Stimulated activated CD8-positive, alpha-beta memory T cell treated with anti-CD3 and anti-CD28 coated beads, Interleukin-15, amount 100 ng/mL, for 24 hours (primary cell): ENCODE measurements at places on chromosomes 1 and 21.

DNA sequence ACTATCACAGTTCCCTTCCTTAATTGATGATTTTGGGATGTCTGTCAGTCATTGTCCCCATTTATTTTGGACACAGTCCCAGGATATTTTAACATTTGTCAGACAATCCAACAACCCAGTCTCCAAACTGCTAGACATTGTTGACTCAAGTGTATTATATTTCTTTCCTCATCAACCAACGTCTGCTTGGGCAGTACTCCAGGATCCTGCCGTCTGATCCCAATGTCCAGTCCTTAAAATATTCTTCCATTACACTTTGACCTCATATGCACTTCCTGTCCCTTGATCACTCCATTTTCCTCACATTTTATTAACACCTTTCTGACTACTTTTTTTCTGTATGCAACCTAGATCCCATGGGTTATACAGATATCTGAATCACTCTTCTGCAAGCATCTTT, 39.8 kb upstream of the KIAA0040 start:
- no peak for DNase-seq

- no peak for DNase-seq
Observed at GRCh38 chr1:55640708-55641473, 425.7 kb upstream of the USP24 start.

GRCh38 chr1:63827411-63828321, 53.8 kb downstream of the ROR1 start:
- no peak for DNase-seq

- no peak for DNase-seq
Observed at GRCh38 chr1:106921186-106921585, 135.3 kb upstream of the PRMT6 start.

DNA sequence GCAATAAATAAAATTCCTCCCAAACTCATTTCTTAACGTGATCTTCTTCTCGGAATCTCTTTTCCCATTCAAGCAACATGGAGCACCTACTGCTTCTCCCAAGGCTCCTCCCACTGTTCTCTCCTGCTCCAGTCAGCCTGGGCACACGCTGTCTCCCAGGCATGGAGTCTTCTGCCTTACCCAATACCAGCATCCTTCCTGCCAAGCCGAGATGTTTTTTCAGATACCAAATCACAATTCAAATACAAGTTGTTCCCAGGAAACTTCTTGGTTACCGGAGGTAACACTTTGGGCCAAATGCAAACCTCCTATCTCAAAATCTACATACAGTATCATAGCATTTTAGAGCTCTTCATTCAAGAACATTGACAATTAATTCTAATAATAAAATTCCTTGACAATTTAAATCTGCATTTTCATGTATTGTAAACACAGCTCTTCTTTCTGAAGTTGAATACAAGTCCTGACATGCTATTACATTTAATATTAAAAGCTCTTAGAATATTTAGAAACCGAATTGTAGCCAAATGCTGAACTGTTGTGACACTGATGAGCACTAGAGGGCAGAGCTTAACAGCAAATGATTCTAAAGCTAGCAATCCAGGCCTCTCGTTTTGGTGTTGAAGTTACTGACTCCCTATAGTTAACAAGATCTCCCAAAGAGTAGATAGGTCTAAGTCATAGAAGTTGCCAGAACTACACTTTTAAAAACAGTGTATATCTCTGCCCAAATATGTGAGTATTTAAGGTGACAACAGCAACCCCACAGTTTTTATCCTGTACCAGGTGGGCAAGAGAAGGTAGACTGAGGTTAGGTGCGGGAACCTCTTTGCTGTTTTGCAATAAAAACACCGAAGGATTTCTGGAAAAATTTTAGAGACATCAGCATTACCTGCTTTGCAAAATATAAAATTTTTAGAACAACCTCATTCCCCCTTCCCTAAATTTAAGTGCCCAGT, 52.3 kb downstream of the BCAR3 start:
- DNase-seq, result no peak

DNA sequence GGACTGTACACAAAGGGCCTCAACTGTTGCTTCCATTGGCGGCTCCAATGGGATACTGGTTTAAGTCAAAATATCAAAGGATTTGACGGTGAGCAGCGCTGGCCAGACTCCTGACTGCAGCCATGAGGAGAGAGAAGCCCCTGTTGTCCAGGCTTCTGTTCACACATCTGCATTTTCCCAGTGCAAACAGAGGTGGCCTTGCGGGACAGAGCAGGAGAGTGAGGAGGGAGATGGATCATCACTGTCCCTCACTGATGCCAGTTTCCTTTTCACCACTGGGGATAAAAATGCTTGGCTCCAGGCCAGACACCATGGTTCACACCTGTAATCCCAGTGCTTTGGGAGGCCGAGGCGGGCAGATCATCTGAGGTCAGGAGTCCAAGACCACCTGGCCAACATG, 69.2 kb downstream of the SETD4 start:
- DNase-seq, result no peak

GRCh38 chr21:33686386-33686785, 44.1 kb downstream of the ITSN1 start:
- DNase-seq, result no peak

GRCh38 chr1:52403566-52404115, 582 bp downstream of the ORC1 start:
- no peak for DNase-seq

- DNase-seq, result no peak
Observed at GRCh38 chr1:30474818-30475200, 248.6 kb downstream of the MATN1 start.

GRCh38 chr1:92822879-92823278, 9.0 kb upstream of the RPL5 start:
- no peak for DNase-seq

GRCh38 chr1:63619558-63619957, 26.3 kb downstream of the PGM1 start:
- no peak for DNase-seq

- DNase-seq, result no peak
Observed at GRCh38 chr1:70227439-70227838, 6.3 kb downstream of the SRSF11 start.

- DNase-seq, result no peak
Observed at GRCh38 chr1:180376253-180376652, 126.1 kb downstream of the ACBD6 start.

GRCh38 chr21:32726839-32727686, 750 bp downstream of the SYNJ1 start:
- DNase-seq, result no peak

GRCh38 chr1:158800526-158800925, 19.5 kb upstream of the OR6N2 start:
- DNase-seq, result no peak

GRCh38 chr1:241603731-241604245, 36.4 kb downstream of the CHML start:
- DNase-seq, result no peak

DNA sequence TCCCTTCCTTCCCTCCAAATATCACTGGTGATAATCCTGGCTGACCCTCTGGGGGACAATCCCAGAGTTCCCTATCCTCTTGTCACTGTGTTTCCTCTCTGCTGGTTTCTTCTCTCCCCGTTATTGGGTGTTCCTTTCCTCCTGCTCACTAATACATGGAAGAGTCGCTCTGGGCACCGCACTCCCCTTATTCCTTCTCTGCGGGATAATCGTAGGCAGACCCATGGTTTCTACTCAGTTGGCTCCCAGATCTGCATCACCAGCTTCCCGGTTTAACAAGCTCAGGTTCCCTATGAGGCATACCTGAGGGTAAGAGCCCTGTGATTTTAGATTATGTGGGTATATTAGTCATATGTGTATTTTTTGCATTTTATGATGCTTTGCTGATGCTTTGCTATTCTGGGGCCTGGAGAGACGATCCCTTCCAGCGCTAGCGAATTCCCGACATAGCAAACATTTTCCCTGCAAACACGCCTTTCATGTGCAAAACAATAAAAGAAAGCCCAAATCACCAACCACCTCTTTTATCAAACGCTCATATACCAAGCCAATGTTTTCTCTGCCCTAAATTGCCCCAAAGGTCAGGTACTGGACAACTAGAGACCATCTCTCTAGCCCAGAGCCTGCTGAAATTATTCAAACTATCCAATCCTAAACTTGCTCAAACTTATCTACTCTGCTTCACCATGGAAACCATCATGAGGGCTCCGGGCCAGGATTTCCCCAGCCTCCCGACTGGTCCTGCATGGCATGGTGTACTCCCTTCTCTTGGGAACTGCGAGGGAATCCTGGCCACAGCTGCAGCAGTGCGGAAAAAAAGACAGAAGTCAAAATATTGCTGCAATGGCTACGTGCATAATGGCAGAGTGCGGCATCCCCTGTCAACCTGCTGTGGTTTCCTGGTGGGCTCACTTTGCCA, 84.2 kb downstream of the PCP4 start:
- no peak for DNase-seq

DNA sequence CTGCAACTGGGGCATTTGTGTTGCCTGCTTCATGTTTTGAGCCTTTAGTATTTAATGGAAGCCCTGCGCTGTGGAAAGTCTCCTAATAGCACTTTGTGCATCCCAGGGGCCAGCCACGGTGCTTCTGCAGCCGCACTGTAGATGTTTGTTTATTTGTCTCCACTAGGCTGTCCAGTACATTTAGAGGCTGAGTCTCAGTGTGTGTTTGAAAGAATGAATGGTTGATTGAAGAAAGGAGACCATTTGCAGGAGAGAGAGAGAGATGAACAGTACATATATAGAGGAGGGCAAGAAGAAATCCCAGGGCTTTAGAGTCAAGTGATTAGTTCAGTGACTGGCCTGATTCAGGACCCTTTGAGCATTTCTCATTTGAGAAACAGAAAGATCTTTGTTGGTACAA, 33.9 kb downstream of the MPZL1 start:
- no peak for DNase-seq

DNA sequence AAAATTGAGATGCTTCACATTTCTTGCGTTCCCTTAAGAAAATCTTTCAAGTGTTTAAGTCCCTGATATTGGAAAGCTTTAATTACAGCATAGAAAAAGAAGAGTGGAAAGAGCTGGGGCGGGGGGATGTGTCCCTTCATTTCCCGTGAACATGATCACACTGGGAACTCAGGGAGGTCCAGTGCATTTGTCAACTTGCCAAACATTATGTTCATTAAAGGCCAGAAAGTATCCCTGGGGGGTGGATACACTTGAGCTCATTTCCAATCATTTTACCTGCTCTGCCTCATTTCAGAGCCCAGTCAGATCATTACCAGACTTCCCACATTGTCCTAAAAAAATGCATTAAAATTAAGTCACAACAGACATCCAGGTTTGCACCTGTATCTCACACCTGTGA, 123.6 kb upstream of the KCNJ15 start:
- DNase-seq, result no peak

DNA sequence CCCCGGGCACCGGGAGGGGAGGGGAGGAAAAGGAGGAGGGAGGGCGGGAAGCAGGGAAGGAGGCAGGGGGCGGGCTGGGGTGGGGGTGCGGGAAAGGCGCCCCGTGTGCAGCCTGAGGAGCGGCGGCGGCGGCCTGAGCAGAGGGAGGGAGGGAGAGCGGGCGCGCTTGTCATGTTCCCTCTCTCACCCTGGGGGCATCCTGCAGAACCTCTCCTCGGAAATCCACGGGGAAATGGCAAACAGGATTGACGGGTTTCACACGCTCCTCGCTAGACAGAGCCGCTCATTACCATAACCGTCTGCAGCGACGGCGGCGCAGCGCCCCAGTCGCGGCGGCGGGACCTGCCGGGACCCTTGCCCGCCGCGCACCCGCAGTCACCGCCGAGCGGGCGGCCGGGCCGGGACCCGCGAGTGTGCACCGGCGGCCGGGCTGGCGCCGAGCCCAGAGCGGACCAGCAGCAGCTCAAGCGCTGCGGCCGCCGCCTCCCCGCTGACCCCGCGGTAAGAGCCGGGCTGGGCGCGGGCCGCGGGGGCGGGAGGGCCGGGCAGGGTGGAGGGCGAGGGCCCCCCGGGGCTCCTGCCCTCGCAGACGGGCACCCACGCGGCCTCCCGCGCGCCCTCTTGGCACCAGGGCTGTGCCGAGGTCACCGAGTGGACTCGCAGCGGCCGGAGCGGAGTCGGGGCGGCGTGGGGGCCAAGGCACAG, at the start of gene SERTAD4:
Gene SERTAD4, plus strand, starts transcription at position 286 of the 705 bp plus-strand sequence. CDS start 5,165 bp downstream, outside the sequence.
- DNase-seq, result no peak

DNA sequence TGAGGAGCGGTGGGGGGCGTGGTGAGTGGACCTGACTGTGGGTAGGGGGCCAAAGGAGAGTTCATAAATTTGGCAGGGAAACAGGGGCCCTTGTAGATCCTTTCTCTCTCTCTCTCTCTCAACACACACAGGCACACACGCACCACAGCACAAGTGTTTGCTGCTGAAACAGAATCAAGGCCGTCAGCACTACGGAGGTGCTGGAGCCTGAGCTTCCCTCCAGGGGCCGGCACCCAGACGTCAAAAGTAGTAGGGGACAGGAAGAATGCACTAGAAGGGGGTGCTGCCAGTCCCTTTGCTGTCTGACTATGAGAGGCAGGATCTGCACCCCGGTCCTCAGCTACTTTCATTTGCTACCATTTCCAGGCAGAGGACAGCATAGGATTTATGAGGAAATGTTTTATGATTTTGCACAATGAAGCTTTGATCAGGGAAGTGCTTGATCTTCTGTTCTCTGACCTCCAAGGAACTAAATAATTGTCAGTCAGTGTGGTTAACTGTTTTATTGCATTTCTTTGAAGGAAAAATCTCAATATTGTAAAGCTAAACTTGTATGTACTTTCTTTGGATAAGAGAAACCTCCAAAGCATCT, 74.3 kb upstream of the FAM3B start:
- no peak for DNase-seq

DNA sequence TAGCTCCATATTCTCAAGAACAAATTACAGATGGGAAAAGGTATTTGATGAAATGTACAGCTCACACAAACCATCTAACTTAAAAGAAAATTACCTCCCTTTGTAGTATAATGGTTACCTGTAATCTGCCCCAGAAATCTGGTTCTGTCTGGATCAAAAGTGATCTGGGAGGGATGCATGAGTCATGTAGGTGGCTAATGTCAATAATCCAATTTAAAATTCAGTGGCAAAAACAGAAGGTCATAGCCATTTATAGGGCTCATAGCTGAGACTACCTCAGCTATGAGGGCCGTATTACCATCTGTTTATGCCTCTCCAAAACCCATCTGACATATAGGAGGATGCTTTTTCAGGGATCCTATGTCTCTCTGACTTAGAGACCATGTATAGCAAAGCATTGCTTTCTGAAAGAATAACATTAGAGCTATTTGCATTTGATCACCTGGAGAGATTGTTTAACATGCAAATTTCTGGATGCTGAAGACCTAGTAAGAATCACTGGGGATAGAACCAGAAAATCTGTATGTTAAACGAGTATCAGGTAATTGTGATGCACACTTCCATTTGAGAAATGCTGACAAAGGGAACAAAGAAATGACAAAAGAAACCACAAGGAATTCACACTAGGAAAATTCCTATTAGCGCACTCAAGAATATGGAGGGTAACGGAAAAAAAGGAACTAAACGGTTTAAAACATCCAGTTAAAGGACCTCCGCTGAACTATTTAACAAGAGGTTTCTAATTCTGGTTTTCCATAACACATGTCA, 17.6 kb downstream of the PAXBP1 start:
- DNase-seq, result no peak
